ENCODE measurements at places on chromosomes 7 and 10.

- DNase-seq, result no peak
Measured at GRCh38 chr7:1054438-1054837, 10.1 kb downstream of the GPR146 start.

- DNase-seq, result no peak
Measured at GRCh38 chr10:6146013-6146785, 56.5 kb upstream of the PFKFB3 start.

DNA sequence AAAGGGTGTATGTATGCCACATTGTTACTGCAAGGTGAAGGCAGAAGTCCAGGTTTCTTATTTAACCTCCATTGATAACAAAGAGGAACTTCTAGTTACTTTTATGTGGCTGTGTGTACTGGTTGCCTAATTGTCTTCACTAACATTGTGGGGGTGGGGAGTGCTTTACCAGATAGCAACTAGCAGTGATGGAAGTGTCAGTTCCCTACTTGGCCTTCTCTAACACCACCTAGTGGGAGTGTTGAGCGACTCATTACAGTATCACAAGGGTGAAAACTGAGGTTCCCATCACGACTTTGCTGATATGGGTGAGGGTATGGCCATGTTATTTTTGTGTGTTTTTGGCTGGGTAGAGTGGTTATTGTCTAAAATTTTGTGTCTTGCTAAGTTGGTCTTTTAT is 274.4 kb downstream of the THSD7A start:
- DNase-seq, result no peak

GRCh38 chr10:75294518-75294865 is 58.7 kb upstream of the COMTD1 start:
- DNase-seq, result no peak

DNA sequence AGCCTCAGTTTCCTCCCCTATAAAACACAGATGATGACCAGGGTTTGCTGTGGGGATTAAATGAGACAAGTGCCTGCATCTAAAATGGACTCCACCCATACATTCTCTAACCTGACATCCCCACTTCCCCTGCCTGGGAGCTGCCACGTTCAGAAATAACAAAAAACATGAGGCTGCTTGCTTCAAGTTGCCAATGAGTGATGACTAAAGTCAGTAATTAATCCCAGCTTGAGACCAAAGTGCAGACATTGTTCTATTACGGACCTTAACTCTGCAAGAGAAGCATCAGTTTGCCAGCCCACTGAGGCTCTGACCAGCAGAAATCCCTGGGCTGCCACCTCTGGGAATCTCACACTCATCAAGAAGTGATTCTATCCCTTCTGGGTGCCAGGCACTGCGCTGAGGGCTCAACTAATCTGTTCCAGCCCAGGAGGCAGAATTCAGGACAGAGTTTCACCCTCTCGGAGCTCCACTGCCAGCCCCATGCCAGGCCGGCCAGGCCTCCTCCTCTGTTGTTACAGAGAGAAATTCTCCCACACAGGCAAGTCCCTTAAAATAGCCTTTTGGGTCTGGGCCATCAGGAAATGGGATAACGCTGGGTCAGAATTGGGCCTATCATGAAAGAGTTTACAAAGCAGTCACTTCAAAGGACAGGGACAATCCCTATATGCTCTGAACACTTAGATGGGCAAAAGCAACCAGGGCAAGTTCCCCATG is 11.4 kb downstream of the SH3PXD2A start:
- no peak for DNase-seq

DNA sequence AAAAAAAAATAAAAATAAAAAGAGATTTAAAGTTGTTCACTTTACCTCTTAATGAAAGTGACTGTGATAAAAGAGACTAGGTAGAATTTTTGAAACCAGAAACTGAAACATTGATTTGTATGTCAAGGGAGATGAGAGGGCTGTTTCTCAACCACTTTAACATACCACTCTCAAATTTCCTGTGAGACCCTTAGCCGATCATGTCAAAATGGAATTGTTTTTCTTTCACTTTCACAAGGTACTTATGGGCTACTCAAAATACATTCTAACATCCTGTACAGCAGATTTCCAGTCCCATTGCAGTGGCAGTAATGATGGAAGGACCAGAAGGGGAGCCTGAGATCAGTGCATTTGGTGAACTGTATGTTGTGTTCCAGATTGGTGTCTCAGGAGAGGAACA is 261.2 kb downstream of the PPP1R3A start:
- DNase-seq, result no peak

DNA sequence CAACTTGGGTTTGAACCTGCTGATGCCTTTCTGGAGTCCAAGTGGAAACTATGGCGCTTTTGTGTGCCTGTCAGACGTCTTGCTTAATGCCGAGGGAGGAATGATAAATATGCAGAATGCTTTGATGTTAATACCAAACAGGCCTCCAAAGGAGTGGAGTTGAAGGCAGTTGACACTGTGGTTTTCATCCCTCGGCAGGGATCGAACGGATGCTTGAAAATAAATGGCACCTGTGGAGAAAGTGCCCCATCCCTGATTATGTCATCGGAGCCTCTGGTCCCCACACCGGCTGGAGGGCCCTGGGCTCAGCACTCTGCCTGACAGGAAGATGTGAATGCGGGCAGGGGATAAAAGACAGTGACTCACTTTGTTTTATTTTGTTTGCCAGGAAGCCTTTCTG is 148.7 kb upstream of the GPR26 start:
- DNase-seq, result no peak

Measured in occipital lobe (tissue), 3 donors.